ENCODE measurements at places on chromosomes 1 and 21.

- no peak for DNase-seq
These were observed 951.3 kb downstream of the ADGRL2 start for GRCh38 chr1:82752046-82752445.

- DNase-seq, result no peak
These were observed 155.8 kb downstream of the DPYD start for GRCh38 chr1:97764991-97765390.

- DNase-seq, result no peak
These were observed 120.3 kb downstream of the PTPRU start for GRCh38 chr1:29356663-29357062.

GRCh38 chr1:15418806-15419515 is 9.3 kb downstream of the EFHD2 start:
- no peak for DNase-seq

GRCh38 chr1:88800382-88801051 is 90.8 kb downstream of the GTF2B start:
- DNase-seq, result peak; percentile 10

- DNase-seq, result no peak
These were observed 2.4 kb upstream of the BARHL2 start for GRCh38 chr1:90719330-90720144.

- no peak for DNase-seq
These were observed 24.5 kb downstream of the RAB7B start for GRCh38 chr1:205978676-205979075.

- peak; percentile 80 for DNase-seq
These were observed 566.8 kb upstream of the USP24 start for GRCh38 chr1:55781944-55782482.

DNA sequence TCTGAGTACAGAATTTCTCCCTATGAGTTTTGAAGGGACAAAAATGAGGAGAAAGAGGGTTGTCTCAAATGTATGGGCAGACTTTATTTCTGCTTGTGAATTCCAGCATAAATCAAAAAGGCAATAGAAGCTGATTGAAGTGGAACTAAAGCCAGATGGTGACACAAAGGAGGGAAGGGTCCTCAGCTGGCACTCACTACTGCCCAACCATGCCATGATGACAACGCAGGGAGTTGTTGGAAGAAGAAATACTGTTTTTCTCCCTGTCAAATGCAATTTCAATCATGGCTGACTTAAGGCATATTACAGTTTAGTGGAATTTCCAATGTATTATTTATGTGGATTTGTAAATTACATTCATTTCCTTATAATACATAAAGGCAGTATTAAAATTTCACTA is 805.8 kb downstream of the ADGRL2 start:
- DNase-seq, result no peak

DNA sequence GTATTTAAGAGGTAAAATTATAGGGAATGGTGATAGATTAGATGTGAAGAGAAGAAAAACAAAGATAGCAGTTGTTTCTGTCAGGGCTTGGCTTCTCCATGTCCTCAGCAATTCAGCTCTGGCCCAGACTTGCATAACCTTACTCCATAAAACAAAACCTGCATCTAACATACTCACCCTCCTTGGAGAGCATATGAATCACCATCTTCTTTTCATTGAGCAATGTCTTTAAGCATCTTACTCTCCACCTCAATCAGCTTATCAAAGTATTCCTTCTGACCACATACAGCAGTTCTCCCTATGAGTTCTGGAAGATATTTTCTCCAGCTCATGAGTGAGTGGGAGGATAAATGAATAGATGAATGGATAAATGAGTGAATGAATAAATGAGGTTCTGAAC is 49.0 kb downstream of the RAB3B start:
- no peak for DNase-seq

DNA sequence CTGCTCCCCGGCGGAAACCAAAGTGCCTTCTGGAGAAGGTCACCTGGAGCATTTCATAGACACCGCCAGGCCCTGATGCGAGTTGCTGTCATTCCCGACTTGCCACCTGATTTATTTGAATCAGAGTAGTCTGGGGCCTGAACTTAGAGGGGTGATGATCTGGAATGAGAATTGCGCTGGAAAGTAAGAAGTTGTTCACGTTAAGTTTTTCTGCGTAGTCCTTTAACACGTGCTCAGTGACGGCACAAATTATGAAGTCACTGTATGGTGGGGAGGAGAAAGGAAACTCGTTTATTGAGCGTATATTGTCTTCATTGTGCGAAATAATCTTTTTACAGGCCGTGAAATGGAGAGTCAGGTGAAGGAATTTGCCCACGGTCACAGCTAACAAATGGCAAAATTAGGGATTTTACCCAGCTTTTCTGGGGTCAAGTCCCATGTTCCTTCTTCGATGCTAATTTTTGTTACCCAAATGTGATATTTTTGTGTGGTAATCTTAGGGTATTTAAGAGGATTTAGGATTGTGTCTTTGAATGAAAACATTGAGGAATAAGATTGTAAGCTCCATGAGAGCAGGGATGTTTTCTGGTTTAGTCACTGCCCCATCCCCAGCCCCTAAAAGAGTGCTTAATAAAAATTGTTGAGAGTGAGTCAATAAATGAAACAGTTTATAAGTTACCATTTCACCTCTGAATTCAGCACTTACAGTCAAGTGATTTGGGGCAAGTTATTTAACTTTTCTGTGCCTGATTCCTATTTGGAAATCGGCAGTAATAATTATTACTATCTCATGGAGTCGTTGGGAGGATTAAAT is 46.4 kb upstream of the NBL1 start:
- DNase-seq, result no peak

- no peak for DNase-seq
These were observed 534.2 kb upstream of the PLXNA2 start for GRCh38 chr1:208778417-208778816.

DNA sequence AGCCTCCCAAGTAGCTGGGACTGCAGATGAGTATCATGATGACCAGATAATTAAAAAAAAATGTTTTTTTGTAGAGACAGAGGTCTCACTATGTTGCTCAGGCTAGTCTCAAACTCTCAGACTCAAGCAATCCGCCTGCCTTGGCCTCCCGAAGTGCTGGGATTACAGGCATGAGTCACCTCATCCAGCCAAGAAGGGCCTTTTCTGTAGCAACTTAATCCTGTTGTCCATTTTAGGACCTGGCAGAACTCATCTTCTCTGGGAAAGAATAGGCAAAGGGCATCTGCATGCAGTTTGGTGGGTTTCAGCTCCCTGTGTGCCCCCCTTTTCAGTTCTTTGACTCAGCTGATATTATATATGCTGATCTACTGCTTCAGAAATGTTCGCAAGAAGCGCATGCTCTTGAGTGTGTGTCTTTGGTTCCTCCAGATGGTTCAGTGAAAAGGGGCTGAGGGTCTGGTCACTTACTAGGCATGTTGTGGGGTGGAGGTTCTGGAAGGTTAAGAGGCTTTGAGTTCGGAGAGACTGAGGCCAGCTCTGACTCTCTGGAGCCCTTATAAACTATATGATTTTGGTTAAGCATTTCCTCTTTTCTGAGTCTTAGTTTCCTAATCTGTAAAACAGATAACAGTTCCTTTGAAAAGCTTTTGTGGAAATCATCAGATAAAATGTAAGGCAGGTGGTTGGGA is 19.4 kb upstream of the SRSF4 start:
- no peak for DNase-seq

- DNase-seq, result no peak
These were observed 108.3 kb downstream of the FMN2 start for GRCh38 chr1:240199758-240200645.

- no peak for DNase-seq
These were observed 790 bp downstream of the RPS8 start for GRCh38 chr1:44775930-44776729.

DNA sequence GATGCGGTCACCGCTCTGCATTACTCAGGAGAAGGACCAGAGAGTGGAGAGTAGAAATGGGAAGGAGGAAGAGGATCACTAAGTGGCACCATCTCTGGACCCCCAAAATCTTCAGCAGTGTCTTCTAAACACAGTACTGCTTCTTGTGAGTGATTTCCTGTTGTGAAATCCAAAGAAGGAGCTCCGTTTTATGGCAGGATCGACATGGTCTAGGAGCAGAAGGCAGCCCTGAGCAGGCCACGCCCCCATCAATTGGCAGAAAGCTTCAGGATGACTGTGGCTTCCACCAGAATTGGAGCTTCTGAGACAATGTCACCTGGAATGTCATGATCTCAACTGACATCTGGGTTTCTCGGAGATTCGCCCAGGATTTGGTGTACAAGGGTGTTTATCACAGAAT is 171.5 kb downstream of the ADSS2 start:
- DNase-seq, result no peak

GRCh38 chr1:239708622-239709021 is 322.3 kb downstream of the CHRM3 start:
- no peak for DNase-seq

DNA sequence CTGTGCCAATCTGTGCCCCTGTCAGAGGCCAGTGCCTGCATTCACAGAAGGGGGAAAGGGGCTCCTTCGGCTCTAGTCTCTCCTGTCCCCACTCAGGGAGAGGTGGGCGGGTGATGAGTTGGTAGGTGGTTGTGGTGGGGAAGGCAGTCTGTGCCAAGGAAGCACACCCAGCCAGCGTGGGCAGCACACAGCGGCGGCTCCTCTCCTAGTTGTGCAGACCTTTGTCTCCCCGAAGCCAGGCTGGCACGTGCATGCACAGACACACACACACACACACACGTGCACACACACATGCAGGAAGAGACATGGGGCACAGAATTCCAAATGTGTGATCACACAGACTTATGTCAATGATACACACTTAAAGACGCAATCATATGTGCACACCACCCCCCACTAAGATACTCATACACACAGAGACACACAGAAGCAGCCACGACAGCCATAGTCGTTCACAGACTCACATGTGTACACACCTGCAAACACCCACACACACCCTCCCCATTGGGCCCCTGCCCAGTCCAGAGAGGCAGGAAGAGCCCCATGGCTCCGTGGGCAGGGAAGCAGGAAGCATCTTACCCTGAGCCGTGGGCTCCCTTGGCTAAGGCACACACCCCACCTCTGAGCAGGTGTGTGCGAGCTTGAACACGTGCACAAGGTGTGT is 16.4 kb downstream of the RIMS3 start:
- no peak for DNase-seq

- DNase-seq, result no peak
These were observed 16.0 kb downstream of the TNFSF4 start for GRCh38 chr1:173191011-173191705.

GRCh38 chr1:91650764-91651163 is 150.1 kb downstream of the CDC7 start:
- peak; percentile 99 for DNase-seq

- DNase-seq, result no peak
These were observed 30.1 kb downstream of the SMYD2 start for GRCh38 chr1:214310777-214311690.

- no peak for DNase-seq
These were observed 16.9 kb upstream of the PARS2 start for GRCh38 chr1:54781023-54781723.

GRCh38 chr1:154746622-154747299 is 123.3 kb downstream of the KCNN3 start:
- no peak for DNase-seq

GRCh38 chr1:66278260-66279021 is 255.5 kb upstream of the SGIP1 start:
- no peak for DNase-seq

GRCh38 chr1:215923129-215923824 is 356.2 kb downstream of the KCTD3 start:
- no peak for DNase-seq

GRCh38 chr1:116396769-116397168 is 23.7 kb downstream of the ATP1A1 start:
- DNase-seq, result no peak

- no peak for DNase-seq
These were observed 34.0 kb downstream of the OPRD1 start for GRCh38 chr1:28845786-28846543.

GRCh38 chr1:198232378-198232777 is 75.6 kb downstream of the NEK7 start:
- DNase-seq, result no peak

DNA sequence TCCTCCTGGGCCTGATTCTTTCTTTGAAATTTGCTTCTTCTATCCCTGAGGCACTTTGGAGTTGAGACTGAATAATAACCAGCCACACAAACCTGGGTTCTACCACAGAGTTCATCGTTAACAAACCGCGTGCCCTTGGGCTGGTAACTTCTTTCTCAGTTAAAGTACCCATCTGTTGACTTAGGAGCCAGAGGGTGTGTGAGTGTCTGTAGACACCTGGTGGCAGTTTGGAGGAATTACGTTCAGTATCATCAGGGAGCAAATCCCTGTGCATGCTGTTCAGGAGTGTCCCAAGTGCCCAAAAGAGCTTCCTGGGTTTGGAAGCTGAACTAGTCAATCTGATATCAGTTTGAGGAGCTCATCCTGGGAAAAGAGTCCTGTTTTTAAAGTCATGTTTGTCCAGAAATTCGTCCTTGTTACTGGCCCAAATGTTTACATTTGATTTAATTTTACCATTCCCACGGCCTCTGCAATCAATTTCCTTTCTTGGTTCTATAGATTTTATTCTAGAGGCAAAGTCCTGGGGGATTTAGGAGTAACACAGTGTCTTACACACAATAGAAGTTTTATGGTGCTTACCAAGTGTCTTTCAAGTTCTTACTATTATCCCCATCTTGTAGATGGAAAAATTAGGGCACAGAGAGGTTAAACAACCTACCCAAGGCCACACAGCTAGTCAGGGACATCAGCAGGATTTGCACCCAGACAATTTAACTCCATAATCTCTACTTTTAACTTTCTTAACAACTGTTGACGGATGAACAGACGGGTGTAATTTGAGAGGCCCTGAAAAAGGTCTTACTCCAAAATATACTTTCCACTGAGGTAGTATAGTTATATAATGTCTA is 26.7 kb upstream of the RPTN start:
- DNase-seq, result peak; percentile 41

- DNase-seq, result no peak
These were observed 6.3 kb upstream of the CATSPER4 start for GRCh38 chr1:26184086-26184485.

DNA sequence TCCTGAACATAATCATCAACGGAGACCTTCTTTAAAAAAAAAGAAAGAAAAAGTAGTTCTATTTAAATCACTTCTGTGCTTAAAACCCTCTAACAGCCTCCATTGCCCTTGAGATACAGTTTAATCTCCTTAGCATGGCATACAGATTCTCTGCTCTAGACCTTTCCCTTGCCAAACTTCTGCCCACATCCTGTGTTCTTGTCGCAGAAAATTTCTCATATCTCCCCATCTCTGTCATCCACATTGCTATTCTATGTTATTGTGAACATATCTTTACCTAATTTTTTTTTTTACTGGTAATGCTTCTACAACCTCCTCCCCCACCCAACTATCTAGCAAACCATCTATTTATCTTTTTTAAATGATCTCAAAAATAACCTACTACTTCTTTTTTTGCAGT is 135.7 kb upstream of the PROX1 start:
- DNase-seq, result no peak

GRCh38 chr1:228408869-228409805 is 2.5 kb upstream of the TRIM11 start:
- DNase-seq, result no peak
